ENCODE measurements at places on chromosomes 7 and 10. TPM values are rescaled to one million over a fixed set of nuclear protein-coding genes. Genes with fewer than 3 reads are reported as not detected.

Gene SLC13A1
- total RNA-seq = not detected

Gene PIK3AP1
- 13.2 TPM for total RNA-seq

Gene PNLIPRP1
- not detected for total RNA-seq

Gene DNAH11
- total RNA-seq = not detected

Gene RPEL1
- total RNA-seq = not detected

Gene FOXI2
- total RNA-seq = 0.36 TPM

Gene TFR2
- total RNA-seq = 0.71 TPM

Gene ZMIZ2
- total RNA-seq = 11.1 TPM

Gene NFKB2
- 40.4 TPM for total RNA-seq

Gene SPDYE5
- total RNA-seq = not detected

Gene DNAJC30
- total RNA-seq = 7.6 TPM

Gene FZD1
- 14.5 TPM for total RNA-seq

Gene BLNK
- total RNA-seq = 0.99 TPM

Gene ADCY1
- 0.27 TPM for total RNA-seq

Gene NAT16
- total RNA-seq = not detected

Gene SYCE1
- 6.1 TPM for total RNA-seq

Gene IQCE
- total RNA-seq = 22.4 TPM

Gene GRID2IP
- total RNA-seq = not detected

Gene STRIP2
- total RNA-seq = 1.1 TPM

Gene CELF2
- 48.9 TPM for total RNA-seq

Gene GRM8
- not detected for total RNA-seq

Gene ADAP1
- 42.5 TPM for total RNA-seq

Gene H2BK1
- not detected for total RNA-seq

Gene SLC26A3
- total RNA-seq = 8.9 TPM

Gene ZNF862
- 17.2 TPM for total RNA-seq

Gene GPR22
- total RNA-seq = 0.82 TPM

Gene SLC29A3
- 6.2 TPM for total RNA-seq

Gene SPDYE1
- total RNA-seq = not detected

Gene HIF1AN
- 13.4 TPM for total RNA-seq

Gene TAS2R41
- 1.6 TPM for total RNA-seq

Gene KCNH2
- total RNA-seq = 40.6 TPM

Gene BNIP3
- 85.9 TPM for total RNA-seq

All from sigmoid colon (tissue), 7 donors.